ENCODE measurements at places on chromosomes 12 and 14.
A peak's percentile ranks its signal among the peaks of the same experiment; 100 is the strongest.

DNA sequence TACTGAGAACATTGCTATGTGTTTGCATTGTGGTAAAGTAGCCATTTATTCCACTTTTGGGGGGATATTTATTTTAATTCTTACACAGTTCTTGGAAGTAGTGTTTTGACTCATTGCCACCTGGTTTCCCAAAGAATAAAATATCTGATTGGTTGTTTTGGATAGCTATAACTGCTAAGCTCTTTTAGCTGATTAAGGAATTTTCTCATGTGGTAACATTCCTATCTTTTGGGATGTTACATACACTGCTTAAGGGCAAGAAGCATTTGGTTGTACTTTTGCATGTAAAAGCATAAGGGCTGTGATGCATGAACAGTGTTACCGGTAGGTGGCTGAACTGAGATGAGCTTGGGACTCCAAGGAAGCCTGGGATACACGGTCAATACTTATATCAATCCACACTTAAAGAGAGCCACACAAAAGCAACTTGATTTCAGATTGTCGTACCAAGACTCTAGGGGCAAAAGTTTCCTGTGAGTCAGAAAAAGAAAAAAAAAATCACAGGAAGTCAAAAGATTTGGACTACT is 71.4 kb upstream of the PRKD1 start:
- no peak for DNase-seq

- no peak for DNase-seq
These were observed 20.9 kb downstream of the AKAP6 start for GRCh38 chr14:32350020-32350419.

DNA sequence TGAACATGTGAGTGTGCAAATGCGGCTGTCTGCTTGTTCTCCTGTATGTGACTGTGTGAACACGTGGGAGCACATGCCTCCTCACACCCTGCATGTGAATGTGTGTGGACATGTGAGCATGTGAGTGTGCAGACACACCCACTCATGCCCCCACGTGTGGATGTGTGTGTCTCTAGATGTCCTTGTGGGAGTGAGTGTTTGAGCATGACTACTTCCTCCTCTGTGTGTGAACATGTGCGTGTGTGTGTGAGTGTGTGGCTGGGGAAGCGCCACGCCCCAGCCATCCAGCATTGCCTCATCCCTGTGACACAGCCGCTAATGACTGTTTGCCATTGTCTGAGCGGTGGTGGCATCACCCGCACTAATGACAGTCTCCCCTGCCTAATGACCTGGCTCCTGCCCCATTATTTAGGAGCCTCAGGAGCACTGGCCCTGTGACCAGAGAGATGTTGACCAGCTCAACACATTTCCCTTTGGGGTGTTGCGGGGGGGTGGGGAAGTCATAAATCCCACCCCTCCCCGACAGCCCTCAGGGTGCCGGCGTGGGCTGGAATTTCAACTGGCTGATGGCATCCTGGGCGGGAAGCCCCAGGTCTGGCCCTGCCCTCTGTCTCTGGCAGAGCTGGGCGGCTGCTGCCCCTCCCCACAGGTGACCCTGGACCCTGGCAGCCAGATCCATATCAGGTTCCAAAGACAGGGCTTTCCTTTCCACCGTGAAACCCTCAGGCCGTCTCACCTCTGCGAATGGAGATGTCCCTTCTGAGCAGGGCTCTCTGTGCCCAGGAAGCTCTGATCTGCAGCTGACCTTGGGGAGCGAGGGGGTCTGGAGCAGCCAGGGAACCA is 11.5 kb upstream of the KRT80 start:
- peak; percentile 90 for DNase-seq

GRCh38 chr14:96876747-96877146 is 79.6 kb downstream of the VRK1 start:
- DNase-seq = no peak

- DNase-seq = peak; percentile 60
These were observed 323.5 kb downstream of the DAD1 start for GRCh38 chr14:22265319-22266141.

DNA sequence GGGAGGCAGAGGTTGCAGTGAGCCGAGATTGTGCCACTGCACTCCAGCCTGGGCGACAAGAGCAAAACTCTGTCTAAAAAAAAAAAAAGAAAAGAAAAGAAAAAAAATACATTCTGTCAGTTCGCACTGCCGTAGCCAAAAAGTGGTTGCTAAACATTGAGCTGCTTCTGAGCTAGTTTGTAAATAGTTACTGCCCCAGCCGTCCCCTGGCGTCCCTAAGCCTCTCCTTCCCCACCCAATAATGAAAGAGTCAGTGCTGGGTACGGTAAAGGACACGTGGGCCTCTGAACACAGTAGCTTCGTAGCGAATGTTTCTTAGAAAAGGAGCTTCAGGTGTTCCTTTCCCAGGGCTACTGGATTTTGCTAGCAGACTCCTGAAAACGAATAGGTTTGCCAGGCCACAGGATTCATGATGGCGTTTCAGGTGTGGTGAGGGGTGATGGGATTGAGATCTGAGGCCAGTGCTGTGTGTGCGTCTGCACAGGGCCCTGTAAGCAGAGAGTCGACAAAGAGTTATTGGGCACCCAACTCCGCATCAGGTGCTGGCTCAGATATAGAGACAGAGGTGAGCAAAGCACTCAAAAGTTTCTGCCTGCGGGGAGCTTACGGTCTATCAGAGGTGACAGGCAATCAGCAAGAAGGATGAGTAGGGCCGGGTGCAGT is 94.1 kb downstream of the LGMN start:
- no peak for DNase-seq

GRCh38 chr12:98587084-98587483 is 6.4 kb upstream of the SLC25A3 start:
- peak; percentile 46 for DNase-seq

DNA sequence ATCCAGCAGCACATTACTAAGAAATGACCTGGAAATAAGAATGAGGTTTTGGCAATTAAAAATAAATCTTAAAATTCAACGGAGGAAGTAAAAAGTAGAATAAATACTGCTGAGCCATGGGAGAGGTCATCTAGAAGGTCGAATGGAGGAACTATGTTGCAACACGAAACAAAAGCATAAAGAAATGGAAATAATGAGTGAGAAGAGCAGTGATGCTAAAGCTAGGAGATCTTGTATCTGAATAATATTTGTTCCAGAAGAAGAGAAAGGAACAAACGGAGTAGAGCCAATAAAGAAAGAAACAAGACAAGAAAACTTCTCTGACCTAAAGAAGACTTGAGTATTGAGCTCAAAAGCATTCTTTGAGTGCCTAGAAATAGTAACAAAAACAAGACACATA is 6.6 kb upstream of the KRT7 start:
- no peak for DNase-seq

- DNase-seq = no peak
These were observed 20.7 kb downstream of the SLC6A12 start for GRCh38 chr12:193261-193660.

- DNase-seq = no peak
These were observed 89.5 kb downstream of the PTPRO start for GRCh38 chr12:15411842-15412241.

DNA sequence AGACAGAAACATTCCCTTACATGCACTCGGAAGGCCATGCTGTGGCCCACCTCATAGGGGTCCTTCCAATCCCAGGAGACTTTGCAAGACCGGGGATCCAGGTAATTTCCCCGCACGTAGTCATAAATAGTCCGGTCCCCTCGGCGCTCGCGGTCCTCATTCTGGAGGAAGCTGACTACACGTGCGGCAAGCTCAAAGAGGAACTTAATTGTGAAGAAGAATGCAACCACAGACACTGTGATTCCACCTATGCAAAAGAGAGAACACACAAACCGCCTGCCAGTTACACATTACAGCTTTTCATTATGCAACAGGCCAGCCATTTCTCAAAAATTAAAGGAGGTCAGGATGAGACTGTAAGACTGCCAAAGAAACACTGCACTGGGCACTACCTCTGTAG is 28.4 kb downstream of the AREL1 start:
- no peak for DNase-seq

All from islet precursor cell (in vitro differentiated cells).